ENCODE measurements at places on chromosomes 2 and 18.

- DNase-seq: no peak
These were observed 68.5 kb downstream of the NRP2 start for GRCh38 chr2:205750797-205751196.

GRCh38 chr2:237435844-237436587 lies 22.1 kb upstream of the COL6A3 start:
- no peak for DNase-seq

DNA sequence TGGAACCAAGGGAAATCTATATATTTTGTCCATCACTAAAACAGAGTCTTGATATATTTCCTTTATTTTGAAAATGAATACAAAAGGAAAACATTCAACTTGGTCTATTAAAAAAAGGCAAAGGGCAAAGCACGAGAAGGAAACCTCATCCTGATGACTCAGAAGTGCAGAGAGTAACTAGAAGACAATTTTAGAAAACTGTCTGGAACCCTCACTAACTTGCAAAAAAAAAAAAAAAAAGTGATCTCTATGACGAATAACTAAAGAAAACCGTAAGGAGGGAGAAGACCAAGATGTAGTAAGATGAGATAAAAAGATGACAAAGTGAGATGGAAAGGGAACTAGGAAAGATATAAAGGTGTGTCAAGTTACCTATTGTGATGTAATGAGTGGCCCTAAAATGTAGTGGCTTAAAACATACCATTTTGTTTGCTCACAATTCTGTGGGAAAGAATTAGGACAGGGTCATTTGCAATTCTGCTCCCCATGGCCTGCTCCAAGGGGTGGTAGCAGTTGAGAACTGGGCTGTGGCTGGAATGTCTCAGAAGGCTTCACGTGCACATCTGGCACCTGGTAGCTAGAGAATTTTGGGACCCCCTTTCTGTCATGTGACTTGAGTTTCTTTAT lies 303.0 kb downstream of the DYSF start:
- no peak for DNase-seq

DNA sequence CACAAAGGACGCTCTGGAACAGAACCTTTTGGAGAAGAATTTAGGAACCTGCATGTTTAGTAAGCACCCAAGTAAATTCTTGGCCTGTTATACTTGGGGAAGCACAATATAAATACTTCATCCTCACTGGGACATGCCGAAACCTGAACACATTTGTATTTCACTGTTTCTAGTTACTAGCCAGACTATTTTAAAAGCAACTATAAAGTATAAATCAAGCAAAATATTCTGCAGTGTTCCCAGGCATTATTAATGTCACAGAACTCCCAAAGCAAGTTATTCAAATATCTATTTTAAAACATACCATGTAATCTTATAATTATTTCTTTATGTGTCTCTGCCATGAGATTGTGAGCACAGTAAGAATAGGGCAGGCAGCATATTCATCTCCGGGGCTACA lies 54.8 kb downstream of the CALCRL start:
- DNase-seq: no peak

DNA sequence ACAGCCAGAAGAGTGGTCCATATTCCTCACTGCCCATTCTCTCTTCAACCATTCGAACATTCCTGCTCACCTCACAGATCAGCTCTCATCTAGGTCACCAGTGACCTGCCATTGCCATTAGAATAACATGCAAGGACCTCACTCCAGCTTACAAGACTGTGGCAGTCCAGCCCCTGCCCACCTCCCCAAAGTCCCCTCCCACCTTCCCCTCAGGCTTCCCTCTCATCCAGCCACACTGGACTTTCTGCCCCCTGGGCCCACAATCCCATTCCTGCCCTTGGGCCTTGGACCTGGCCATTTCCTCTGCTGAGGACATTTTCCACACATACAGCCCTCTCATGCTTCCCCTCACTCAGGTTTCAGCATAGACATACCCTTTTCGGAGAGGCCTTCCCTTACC lies 5.2 kb upstream of the TMEM177 start:
- DNase-seq: no peak

DNA sequence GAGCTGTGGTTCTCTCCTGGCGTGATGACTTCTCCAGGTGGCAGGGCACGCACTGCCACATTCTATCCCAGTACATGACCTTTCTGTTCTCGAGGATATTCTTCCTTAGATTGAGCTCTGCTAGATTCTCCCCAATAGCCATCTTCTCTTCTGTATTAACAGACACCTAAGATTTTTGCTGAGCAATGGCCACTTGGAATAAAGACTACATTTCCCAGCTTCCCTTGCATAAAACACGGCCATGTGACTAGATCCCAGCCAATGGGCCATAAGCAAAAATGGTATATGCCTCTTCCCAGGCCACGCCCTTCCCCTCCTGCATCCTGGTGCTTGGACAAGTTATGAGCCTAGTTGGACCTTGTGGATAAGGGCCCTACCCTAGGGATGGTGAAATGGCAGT lies 82.1 kb downstream of the EIF2AK3 start:
- DNase-seq: no peak

DNA sequence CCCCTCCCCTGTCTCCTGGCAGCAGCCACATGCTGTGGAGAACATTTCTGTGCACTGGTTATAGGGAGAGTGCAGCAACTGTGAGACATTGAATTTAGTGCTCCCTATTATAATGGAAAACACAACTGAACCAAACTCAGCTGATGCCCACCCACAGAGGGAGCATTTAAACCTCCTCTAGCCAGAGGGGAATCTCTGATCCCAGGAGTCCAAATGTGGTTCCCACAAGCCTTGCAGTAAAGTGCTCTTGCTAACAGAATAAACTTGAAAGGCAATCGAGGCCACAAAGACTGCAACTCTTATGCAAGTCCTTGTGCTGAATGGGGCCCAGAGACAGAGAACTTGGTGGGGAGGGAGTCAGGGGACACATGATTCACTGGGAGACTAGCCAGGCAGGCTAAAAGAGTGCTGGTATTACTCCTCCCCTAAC lies 638.8 kb upstream of the VRK2 start:
- no peak for DNase-seq

GRCh38 chr2:236402033-236402790 lies 138.0 kb upstream of the ASB18 start:
- DNase-seq: no peak

DNA sequence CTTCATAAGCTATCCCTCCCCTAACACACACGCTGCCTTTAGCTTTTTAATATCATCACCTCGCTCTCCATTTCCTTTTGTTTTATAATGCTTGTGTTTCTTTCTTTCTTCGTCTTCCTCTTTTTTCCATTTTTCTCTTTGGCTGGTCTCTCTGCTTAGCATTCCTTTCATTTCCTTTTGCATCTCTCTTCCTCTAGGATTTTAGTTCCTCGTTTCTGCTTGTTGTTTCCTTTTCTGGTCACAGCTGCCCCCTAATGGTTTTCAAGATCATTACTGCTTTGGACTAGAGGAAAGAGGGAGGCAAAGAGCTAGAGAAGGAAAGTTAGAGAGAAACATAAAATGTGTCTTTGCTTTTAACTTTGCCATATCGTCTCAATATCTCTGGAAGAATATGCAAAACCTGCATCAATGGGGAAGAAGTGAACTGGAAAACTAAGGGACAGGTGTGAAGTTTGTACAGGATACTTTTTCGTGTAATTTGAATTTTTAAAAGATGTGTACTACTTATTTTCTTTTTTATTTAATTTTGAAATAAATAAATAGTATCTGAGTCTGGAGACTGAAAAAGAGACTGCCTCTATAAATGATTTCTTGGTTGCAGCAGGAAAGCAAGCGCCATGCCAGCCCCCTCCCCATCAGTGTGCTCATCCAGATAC lies 6.3 kb upstream of the NRP2 start:
- no peak for DNase-seq

GRCh38 chr2:129689653-129690448 lies 289.6 kb upstream of the RAB6C start:
- DNase-seq: no peak

DNA sequence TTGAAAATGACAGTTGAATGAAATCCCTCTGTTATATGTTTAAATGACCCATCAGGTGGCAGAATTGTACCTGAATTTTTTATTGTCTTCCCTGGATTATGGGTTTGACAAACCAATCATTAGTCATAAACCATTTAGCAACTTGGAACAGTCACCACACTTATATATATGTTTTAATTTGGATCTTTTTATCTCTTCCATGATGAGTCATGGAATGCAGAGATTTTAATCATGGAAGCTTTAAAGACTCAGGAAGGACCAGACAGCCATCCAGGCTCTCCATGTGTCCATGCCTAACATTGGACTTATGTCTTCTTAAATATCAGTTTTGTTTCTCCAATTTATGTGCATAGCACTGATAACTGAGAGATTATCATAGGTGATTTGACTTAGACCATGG lies 188.3 kb upstream of the ZSWIM2 start:
- no peak for DNase-seq

DNA sequence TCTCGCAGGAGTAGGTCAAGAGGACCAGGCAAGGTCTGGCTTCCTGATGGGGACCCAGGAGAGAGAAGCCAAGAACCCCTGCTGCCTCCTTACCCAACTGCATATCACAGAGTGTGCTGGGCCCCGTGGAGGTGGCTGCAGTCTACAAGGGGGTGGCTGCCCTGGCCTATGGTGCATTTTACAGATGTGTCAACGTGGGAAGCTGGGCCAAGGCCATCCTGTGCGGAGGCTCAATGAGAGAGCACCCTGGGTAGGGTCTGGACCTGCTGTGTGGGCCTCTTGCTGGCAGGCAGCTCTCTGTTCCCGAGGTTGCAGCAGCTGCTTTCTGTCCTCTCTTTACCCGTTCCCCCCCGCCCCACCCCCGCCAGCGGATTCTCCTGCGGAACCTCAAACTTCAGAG lies 61.4 kb downstream of the GBX2 start:
- DNase-seq: no peak

- no peak for DNase-seq
These were observed 53.1 kb upstream of the NOSTRIN start for GRCh38 chr2:168749297-168749696.

- DNase-seq: no peak
These were observed 68.6 kb downstream of the ZBTB7C start for GRCh38 chr18:48340560-48340959.

- DNase-seq: no peak
These were observed 5.1 kb downstream of the CHPF start for GRCh38 chr2:219538504-219538951.

DNA sequence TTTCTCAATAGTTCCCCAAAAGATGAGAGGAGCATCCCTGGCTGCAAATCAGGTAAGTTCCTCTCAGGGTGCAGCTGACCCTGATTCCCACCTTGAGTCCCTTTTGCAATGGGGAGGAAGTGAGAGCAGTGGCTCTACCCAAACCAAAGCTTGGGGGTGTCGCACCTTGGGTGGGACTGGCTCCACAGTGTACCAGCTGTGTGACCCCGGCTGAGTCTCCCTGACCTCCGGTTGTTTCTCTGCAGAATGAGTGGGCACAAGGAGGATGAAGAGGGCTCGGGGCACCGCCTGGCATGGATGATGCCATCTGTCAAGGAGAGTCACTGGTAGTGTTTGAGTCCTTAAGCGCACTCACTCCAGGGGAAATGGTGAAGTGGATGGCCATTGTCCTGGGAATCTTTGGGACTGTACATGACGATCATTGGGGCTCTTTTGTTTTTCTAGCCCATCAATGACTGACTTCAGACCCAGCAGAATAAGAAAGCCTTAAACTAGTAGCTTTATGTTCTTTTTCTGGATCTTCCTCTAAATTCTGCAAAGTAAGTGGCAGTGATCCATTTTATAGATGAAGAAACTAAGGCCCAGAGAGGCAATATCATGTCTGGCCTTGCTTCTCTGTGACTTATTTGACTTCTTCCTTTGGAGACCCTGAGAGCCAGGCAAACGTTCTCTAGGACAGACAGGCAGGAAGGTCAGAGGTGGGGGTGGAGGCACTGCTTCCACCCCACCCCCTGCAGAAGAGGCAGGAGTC lies 106.3 kb upstream of the ST3GAL5 start:
- DNase-seq: no peak

DNA sequence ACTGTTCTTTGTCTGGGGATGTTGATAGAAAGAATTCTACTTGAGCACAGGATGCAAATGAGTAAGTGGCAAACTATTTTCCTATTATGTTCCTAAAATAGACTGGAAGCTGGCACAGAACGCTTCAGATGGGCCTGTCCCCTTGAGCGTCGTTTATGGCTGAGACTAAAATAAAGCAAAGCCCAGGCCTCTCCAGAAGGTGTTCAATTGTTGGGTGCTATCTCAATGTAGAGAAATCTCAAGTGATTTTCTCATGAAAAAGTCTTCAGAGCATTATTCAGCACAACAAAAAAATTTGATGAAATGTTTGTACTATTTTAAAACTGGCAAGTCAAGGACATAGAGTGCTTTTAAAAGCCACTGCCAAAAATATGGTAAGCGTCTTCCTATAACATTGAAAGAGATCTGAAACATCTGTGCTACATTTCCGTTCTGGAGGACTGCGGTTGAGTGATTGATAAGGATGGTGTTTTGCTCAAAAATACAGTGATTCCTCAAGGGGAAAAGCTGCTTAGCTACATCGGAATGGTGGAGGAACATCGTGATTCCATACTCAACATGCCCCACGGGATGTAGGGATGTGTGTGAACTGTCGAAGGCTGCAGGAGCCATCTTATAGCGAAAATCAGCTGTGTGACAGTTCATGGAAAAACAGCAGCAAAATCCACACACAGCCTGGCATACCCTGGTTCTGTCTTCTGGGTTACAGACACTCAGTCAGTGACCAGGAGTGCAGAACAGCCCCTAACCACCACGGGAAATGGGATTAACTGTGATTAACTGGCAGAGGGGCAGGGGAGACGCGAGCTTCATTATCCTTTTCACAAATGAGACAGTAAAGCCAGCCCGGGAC lies 10.4 kb upstream of the LRRFIP1 start:
- no peak for DNase-seq

GRCh38 chr2:70047451-70047850 lies 39.8 kb upstream of the PCBP1 start:
- DNase-seq: no peak

GRCh38 chr2:191713837-191714236 lies 35.9 kb downstream of the NABP1 start:
- DNase-seq: no peak

Data from activated T-cell treated with anti-CD3 and anti-CD28 coated beads for 1 hour (primary cell).